ENCODE measurements at places on chromosomes 4 and X. TPM values are rescaled to one million over a fixed set of nuclear protein-coding genes. Genes with fewer than 3 reads are reported as not detected.

ETDA gene
- not detected for polyA plus RNA-seq

- DNase-seq, result peak; percentile 17
These were observed 19.4 kb upstream of the RAB40A start for GRCh38 chrX:103538728-103539127.

GSTCD gene
- polyA plus RNA-seq, result 13.8 TPM

- DNase-seq, result no peak
These were observed 40.5 kb downstream of the CASP6 start for GRCh38 chr4:109662771-109663170.

TMPRSS11A gene
- polyA plus RNA-seq, result 0.10 TPM

DNA sequence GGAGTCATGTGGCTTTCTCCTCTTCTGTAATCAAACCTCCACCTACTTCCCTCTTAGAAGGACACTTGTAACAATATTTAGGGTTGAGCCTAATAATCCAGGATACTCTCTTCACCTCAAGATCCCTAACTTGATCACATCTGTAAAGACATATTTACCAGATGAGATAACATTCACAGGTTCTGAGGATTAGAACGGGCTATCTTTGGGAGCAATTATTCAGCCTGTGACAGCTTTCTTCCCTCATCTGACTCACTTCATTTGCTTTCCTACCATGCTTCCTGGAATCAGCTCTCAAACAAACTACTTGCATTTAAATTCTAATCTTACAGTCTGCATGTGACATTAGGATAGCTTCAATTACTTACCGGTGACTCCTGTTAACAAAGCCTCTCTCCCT lies 133.5 kb upstream of the NDST3 start:
- DNase-seq, result no peak

GRCh38 chr4:67460574-67460973 lies 84.7 kb downstream of the CENPC start:
- DNase-seq, result no peak

GRCh38 chr4:141019768-141020167 lies 113.5 kb downstream of the RNF150 start:
- no peak for DNase-seq

RAB40A gene
- polyA plus RNA-seq, result 0.63 TPM

- no peak for DNase-seq
These were observed 533.2 kb upstream of the NR3C2 start for GRCh38 chr4:148975464-148975863.

- DNase-seq, result no peak
These were observed 284.0 kb upstream of the FRG1 start for GRCh38 chr4:189656641-189657040.

DNA sequence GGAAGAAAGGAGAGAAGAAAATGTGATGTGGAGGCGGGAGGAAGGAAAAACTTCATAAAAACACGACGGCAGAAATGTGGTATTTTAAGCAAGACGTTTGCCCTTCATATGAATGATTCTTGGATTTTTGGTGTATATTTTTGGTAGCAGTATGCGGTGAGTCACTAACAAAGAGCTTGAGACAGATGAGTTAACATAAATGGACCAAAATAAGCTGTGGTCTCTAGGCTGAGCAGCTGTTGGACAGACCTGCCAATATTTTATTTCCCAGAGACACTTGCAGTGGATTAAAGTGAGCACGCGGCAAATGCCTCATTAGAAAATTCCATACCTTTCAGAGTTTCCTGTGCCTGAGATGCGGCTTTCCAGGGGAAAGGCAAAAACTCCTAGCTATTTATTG lies 43.1 kb upstream of the RPS6KA3 start:
- no peak for DNase-seq

USP26 gene
- polyA plus RNA-seq, result not detected

ARR3 gene
- not detected for polyA plus RNA-seq

GRCh38 chr4:128220286-128221235 lies 67.1 kb downstream of the PGRMC2 start:
- DNase-seq, result no peak

DNA sequence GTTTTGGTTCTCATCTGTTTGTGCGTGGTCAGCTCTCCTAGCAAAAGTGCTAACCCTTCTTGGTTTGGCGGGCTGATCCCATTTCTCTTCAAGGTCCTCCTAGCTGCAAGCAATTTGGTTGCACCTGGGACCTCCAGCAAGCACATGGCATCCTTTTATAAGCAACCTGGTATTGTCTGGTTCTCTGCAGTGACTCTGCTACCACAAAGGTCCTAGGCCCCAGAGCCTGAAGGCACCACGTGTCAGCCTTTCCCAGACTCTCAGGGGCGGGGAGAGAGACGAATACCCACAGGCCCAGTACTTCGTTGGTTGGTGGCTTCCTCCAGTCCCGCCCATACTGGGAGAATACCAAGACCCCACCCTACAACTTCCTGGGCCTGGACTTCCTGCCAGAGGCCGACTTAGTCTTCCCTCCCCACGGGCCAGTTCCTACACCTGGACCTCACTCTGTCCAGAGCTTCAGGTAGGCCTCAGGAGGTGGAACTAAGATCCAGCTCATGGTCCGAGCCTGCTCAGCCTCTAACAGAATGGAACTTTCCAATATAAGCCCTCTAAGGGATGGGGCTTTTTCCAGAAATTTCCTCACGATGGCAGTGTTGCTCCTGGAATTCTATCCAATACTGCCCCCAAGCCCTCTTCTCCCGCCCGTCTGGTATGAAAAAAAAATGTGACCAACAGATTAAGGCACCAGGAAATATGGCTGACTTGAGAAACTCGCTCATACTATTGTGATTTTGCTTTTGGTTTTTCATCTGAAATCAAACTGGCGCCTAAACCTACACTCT lies 192.5 kb upstream of the STK26 start:
- no peak for DNase-seq

DNA sequence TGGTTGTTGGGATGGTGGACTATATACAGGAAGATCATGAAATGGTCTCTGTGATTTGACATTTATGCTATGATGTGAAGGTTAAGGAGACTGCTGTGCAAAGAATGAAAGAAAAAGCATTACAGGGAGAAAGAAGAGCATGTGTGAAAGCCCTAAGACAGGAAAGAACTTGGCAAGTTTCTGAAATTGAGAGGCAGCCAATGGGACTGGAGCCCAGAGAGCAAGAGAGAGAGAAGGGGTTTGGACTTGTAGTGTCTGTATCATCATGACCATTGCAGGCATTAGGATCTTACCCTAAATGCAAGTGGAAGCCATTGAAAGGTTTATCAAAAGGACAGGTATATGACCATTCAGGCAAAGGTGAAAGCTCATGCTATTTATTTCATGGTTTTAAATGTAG lies 147.1 kb downstream of the NAA11 start:
- DNase-seq, result no peak

DNA sequence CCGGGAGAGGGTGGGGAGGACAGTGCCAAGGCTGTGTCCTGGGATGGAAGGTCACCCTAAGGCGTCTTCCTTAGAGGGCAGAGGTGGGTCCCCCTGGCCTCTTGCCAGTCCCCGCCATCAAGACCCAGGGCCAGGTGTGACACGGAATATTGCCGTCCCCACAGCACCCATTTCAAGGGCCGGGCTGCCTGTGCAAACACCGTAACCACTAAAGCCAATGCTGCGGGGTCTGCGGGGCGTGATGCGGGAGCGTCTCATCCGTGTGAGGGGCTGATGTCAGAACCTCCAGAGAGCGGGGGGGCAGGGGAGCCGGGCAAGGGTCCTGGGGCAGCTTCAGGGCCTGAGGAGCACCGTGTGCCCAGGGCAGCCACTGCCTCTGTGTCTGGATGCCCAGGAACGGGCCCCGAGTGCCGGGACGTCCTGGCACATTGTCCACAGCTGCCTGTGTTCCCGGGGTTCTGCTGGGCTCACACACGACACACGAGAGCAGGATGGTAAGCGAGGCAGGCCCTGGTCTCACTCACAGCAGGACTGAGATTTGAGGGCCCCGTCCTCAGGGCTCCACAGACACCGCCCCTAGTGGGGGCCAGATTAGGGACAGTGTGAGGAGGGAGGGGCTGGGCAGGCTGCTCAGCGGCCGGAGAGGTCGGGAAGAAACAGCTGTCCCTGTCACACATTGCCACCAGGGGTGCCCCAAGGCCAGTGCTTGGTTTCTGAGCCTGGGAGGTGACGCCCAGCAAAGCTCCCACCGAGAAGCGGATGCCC lies 29.2 kb downstream of the NKX1-1 start:
- no peak for DNase-seq

- no peak for DNase-seq
These were observed 1.6 kb downstream of the SLITRK4 start for GRCh38 chrX:143634309-143634662.

GRCh38 chr4:13928214-13928613 lies 300.7 kb upstream of the BOD1L1 start:
- no peak for DNase-seq

GRCh38 chrX:111662292-111662691 lies 18.7 kb upstream of the ALG13 start:
- no peak for DNase-seq

DCAF12L1 gene
- polyA plus RNA-seq, result not detected
